ENCODE measurements at places on chromosomes 2 and 18.

DNA sequence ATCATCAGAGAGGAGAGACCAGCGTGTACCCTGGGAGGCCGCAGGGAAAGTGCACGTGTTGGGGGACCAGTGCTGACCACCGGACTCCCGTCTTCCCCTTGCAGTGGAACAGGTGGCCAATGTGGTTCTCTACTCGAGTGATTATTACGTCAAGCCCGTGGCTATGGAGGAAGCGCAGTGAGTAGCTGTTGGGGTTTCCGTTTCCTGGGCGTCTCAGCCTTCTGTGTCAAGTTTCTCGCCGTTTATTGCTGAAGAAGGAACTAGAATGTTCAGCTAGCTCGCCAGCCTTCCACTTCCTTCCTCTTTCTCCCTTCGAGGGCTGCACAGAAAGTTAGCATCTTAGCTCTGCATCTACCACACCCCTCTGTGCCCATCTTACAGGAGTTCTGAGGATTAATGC lies 22.8 kb upstream of the DGKD start:
- DNase-seq, result no peak

GRCh38 chr2:39919511-39920306 lies 140.7 kb upstream of the THUMPD2 start:
- DNase-seq, result no peak

DNA sequence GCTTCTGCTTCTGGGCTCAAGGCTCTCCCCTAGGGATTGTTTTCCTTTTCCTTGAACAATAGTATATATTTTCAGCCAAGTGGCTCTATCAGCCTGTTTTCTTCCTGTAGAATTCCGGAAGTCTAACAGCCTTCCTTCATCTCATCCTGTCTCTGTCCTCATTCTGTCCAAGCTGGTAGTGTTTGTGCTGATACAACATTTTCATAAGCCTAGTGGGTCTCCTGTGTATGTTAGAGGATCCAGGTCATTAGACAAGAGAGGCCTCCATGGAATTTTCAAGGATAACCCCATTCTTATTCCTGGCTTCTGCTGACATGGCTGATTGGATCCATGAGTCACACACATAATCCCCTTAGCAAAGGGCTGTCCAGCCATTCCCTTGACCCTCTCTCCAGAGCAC lies 467.6 kb downstream of the PTPRM start:
- DNase-seq, result no peak

GRCh38 chr2:67938053-67938452 lies 124.8 kb downstream of the C1D start:
- DNase-seq, result no peak

DNA sequence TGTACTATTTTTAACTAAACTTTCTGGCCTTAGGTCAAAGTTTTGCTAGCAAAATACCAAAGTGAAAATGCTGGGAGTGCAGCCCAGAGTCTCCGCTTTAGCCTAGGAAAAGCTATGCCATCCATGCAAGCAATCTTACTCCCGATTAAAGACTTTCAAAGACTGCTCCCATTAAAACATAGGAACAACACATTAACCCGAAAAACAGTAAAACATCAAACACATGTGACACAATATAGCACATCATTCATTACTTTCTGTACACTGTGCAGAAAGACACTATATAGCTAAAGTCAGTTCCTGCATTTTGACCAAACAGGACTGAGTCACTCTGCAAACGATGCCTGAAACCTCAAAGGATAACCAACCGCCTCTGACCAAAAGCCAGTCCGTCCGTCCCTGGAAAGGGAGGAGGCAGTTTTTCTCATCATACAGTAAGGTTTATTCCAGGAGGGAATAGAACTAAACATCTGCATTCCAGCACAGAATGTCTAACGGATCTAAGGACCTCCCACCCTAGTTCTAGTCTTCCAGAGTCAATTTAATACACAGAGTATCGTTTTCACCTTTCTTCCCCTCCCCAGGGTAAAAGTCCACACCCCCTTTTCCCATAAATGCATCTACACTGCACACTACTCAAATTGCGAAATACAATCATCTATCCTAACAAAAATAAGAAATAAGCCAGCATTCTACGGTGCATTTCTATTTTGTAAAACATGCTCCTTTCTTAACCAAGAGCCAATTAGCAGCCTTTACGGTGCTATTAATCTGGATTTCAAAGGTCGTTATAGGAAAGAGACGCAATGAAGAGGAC lies 1.7 kb downstream of the ROCK2 start:
- DNase-seq, result no peak

DNA sequence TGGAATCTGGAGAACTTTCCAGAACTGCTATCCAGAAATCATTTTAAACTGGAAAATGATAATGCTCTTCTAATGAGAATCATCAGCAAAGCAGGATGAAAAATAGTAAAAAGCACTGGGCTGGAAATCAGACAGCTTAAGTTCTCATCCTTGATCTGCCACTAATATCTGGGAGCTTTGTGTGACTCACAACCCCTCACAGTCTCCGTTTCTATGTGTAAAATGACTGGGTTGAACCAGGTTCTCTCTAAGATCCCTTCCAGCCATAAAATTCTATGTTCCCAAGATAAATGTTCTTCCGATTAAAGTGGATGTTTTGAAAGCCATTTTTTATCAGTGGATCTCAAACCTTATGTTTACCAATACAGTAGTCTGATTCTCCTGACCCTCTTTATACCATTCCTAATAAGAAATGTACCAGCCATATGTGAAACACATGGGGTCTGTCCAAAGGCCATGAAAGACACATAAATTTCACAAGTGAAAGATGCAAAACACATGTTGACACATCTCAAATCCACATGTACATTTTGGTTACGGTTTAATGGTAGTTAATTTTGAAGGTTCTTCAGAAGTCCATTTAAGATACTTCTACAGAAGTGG lies 188.8 kb downstream of the EN1 start:
- DNase-seq, result no peak

DNA sequence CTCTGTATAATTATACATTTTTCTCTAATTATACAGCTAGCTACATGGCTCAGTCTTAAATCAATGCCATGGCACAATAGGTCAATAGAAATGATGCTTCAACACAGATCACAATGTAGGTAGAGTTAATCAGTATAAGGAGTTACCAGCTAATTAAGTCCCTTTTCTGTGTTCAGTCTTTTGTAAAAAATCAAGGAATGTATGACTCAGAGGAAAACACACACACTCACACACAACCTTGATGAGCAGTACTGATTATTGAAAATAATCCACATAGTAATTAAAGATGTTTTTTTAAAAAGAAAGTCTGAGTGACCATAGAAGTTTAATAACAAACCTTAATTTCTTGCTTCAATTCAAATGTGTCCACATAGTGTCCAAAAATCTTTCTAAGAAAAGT lies 691.3 kb downstream of the LRP1B start:
- DNase-seq, result no peak

DNA sequence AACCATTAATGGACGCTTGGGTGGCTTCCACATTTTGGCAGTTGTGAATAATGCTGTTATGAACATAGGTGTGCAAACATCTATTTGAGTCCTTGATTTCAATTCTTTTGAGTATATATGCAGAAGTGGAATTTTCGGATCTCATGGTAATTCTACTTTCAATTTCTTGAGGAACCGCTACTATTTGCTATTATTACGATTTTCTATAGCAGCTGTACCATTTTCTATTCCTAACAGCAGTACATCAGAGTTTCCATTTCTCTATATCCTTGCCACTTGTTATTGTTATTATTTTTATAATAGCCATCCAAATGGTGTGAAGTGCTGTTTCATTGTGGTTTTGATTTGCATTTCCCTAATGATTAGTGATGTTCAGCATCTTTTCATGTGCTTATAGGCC lies 69.5 kb downstream of the KIF5C start:
- DNase-seq, result no peak

All from hematopoietic multipotent progenitor cell treated with erythropoietin and hydrocortisone succinate and interleukin-3 and kit ligand, for 15 days (in vitro differentiated cells).